ENCODE measurements at places on chromosomes 2 and 18.

DNA sequence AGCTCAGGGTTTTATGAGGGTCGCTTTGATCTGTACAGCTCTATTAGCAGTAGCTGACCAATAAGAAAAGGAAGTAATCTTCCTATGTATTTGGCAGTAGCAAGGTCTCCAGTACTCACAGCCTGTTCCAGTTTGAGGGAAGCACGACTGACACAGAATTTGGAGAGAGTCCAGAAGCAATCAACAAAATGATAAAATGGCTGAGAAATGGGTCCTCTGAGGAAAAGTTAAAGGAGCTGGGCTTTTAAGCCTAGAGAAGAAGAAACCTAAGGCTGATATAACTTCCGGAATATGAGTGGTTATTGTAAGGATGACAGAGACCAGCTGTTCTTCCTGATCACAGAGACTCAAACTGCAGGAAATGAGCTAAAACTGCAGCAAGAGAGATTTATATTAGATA lies 382.8 kb downstream of the GPD2 start:
- DNase-seq: no peak

DNA sequence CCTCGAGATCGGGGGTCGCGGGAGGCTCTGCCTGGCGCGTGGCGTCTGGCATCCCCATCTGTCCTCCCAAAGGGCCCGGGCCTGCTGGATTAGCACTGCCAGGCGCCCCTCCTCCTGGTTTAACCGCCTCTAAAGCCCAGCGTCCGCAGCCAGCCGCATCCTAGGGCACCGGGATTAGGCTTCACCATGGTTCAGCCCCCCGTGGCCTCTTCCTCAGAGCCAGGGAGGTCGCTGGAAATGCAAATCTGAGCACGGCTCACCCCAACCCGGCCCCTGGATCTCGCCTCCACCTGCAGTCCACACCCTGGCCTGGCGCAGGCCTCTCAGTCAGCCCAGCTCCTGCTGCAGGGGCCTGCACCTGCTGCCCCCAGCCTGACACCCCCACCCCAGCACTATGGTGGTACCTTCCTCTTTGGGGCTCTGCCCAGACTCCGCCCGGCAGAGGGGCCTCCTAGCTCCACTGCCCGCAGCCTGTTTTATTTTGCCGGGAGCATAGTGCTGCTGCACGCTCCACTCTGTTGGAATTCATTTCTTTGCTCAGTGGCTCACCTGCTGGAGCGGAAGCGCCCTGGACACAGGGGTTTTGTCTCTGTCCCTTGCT lies 13.2 kb downstream of the PRELID3A start:
- DNase-seq: no peak

- DNase-seq: peak; percentile 74
These were observed 59.8 kb upstream of the SLC8A1 start for GRCh38 chr2:40511661-40512213.

GRCh38 chr2:172279813-172280212 lies 147.6 kb upstream of the ITGA6 start:
- no peak for DNase-seq

DNA sequence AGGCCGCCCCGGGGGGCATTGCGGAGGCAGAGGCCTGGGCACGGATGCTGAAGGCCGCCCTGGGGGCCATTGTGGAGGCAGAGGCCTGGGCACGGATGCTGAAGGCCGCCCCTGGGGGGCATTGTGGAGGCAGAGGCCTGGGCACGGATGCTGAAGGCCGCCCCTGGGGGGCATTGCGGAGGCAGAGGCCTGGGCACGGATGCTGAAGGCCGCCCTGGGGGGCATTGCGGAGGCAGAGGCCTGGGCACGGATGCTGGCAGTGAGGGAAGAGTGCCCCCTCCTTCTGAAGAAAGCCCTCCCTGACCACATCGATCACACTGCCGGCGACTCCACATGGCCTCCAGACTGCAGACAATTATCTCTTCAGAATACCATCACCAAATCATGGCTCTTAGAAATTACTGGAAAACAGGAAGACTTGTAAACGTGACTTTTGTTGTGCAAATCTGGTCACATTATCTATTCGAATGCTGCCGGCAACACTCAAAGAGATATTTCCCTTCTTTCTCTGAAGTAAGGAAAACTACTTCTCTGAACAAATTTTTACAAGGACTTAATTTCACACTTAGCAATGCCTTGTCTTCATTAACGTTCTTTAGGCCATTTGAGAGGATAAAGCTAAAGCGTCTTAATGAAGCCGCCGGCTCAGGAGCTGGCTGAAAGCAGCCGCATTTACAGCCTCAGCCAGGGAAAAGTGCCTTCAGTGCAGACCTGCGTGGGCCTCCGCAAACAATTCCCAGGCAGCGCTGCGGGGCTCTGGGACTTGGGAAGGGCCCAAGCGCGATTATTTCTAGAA lies 18.1 kb upstream of the SNTG2 start:
- DNase-seq: no peak

DNA sequence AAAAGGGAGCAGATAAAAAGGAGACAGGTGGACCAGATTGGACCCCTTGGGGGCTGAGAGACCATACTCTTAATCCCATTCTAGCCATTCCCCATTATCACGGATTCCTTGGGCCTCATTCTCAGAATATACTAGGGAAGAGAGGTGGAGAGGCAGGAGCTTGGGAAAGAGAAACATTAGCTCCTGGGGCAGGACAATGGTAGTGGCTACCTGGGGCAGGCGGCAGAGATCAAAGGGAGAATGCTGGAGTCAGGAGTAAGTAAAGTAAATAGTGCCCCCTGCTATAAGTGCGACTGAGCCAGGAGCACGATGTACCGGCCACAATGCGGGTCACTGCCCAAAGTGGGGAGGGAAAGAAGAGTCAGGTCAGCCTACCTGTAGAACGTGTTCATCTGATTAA lies 20.4 kb upstream of the IHH start:
- no peak for DNase-seq

- DNase-seq: no peak
These were observed 12.8 kb downstream of the TANK start for GRCh38 chr2:161172901-161173540.

GRCh38 chr2:46657042-46657504 lies 177.7 kb downstream of the TMEM247 start:
- peak; percentile 18 for DNase-seq

GRCh38 chr2:189375842-189376241 lies 65.4 kb upstream of the WDR75 start:
- no peak for DNase-seq

- DNase-seq: no peak
These were observed 29.7 kb downstream of the GNLY start for GRCh38 chr2:85723707-85724360.

DNA sequence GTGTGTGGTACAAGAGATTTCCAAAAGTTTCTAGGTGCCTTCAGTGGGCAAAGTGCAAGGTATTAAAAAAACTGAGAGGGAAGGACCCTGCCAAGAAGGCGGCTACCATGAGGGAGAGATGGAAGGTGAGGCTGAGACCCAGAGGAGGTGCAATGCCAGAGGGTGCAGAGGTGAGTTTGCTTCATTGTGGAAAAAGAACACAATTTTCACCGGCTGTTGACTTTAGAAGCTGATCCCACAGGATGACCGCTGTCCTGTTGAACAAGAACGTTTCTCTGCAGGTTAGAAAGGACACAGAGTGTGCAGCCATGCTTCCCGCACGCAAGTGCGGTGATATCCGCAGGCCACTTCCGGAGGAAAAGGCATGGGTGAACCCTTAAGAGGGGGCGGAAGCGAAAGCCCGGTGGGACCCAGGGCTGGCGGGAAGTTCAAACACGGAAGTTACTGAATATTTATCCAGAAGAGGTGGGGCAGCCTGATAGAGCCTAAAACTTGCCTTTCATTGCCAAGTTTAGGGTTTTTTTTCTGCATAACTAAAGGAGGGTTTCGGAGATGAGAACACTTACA lies 16.6 kb downstream of the SP110 start:
- DNase-seq: peak; percentile 74

GRCh38 chr2:102176172-102176571 lies 10.7 kb upstream of the IL1RL2 start:
- no peak for DNase-seq

DNA sequence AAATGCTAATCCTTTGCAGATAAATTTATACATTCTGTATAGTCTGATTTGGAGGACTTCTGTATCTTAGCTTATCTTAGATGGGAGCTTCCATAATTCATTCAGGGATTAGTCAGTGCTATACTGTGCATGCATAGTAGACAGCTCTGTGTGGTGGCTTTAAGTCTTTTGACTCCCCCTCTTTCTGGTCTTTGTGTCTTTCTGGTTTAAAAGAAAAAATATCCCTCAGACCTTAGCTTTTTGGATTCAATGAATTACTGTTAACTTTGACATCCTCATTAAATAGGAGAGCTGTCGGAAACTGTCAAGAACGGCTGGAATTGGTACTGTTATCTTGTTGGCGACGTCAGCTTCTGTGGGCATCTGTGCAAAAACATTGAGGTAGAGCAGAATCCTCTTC lies 130.4 kb downstream of the SPTBN1 start:
- no peak for DNase-seq

DNA sequence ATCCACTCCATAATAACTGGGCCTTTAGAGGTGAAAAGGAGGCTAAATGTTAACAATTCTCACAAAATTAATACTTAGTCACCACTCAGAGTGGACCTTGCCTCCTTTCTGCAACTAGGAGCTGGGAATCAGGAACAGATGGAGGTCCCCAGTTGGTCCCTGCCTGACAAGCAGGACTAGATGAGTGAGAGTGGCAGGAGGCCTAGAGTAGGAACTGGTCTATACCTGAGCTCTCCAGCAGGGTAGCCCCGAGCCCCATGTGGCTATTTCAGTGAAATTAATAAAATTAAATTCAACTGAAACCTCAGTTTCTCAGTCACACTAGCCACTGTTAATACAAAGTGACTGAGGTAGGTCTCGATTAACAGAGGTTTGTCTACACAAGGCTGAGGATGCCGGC lies 150.5 kb downstream of the MYO5B start:
- DNase-seq: no peak

Data from HL-60 (cell line).